Umbilical cord (tissue), 2 donors: ENCODE measurements at places on chromosomes 12 and 14.

DNA sequence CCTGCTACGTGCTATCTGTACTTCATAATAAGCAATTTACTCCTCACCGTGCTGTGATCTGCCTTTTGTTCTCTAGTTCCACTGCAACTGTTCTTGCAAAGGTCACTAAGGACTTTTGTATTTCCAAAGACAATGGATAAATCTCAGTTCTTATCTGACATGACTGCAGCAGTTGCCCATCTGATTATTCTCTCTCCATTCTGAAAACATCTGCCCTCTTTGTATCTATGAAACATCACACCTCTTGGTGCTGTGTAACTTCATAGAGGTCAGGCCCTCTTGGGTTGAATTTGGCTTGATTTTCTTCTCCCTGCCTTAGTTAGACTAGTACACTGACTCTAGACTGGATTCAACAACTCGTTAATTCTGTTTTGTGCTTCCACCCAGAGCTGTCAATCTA, 319.6 kb downstream of the BTG1 start:
- no peak for DNase-seq

DNA sequence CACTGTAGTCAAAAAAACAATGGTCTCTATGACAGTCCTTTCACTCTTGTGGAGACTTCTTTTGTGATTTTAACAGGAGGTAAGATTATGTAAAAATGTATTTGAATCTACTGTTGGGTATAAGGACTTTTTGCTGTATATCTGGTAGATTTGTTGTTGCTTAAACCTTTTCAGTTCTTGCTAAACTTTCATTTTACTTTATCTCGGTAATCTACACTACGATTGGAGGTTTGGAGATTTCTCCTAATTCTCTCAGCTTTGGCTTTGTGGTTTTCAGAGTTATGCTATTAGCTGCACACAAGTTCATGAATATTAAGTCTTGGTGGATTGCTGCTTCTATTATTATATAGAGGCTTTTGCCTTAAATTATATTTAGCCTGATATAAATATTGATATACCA, 116.6 kb upstream of the HIF1A start:
- peak; percentile 79 for DNase-seq

DNA sequence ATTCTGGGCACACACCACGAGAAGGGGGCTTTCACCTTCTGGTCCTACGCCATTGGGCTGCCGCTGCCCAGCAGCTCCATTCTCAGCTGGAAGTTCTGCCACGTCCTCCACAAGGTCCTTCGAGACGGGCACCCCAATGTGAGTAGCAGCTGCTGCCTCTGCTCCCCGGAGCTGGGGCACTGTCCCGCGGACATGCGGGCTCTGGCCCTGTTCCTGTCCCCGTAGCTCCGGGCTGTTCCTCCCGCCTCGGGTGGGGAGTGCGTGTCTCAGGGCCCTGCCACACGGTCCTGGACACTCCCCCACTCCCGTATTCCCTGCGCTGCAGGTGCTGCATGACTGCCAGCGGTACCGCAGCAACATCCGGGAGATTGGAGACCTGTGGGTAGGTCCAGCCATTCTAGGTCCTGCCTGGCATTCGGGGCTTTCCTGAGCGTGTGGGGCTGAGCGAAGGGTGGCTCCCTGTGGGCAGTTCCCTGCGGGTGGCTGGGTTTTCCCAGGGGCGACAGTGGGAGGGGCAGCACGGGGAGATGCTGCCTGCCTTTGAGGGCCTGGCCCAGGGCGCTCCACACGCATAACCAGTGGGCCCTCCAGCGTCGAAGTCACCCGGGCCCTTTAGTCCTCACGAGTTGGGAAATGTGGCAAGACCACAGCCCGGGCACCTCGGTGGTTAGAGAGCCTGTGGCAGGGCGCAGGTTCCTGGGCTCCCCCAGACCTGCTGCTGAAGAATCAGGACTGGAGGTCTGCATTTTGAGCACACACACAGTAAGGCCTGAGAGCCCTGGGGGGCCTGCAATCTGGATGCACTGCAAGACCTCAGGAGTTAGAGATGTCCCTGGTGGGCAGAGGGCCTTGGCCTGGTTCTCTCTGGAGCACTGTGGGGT, 13.5 kb downstream of the HIP1R start:
- DNase-seq = no peak

DNA sequence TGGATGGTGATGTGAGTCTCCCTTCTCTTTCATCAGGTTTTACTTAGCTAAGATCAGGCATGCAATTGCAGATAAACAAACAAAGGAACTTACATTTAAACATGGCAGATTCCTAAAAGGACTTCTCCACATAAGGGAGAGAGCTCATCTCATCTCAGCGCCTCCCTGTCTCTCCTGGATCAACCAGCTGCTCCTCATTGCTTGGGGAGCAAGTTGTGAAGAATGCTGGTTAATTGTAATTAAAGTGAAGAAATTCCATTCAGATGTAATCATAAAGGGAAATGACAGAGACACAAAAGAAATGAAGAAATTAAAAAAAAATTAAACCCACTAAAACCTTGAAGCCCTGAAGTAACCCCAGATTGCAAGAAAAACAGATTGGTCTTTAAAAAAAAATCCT, 104.4 kb upstream of the DIO2 start:
- DNase-seq = no peak

DNA sequence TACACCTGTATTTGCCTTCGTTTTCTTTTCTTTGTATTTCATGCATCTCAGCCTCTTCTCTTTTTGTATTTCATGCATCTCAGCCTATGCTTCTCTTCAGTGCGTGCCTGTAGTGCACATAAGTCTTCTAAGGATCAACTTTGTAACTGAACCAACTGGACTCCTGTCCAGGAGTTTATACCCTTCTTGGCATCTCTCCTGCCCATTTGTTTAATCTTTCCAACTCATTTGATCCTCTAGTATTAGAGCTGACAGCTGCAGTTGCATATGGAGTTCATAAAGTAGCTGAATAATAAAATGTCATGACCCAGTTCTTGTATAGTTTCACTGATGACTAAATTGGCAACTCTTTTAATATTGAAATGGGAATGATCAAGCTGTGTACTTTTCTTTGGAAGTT, 89.7 kb downstream of the FGD4 start:
- DNase-seq = peak; percentile 91

- peak; percentile 43 for DNase-seq
Measured at GRCh38 chr12:46124132-46124847, 133.9 kb upstream of the SCAF11 start.

GRCh38 chr14:106778986-106779385, 1252.6 kb downstream of the TMEM121 start:
- no peak for DNase-seq

GRCh38 chr12:103768467-103769123, 72.4 kb downstream of the NT5DC3 start:
- no peak for DNase-seq

DNA sequence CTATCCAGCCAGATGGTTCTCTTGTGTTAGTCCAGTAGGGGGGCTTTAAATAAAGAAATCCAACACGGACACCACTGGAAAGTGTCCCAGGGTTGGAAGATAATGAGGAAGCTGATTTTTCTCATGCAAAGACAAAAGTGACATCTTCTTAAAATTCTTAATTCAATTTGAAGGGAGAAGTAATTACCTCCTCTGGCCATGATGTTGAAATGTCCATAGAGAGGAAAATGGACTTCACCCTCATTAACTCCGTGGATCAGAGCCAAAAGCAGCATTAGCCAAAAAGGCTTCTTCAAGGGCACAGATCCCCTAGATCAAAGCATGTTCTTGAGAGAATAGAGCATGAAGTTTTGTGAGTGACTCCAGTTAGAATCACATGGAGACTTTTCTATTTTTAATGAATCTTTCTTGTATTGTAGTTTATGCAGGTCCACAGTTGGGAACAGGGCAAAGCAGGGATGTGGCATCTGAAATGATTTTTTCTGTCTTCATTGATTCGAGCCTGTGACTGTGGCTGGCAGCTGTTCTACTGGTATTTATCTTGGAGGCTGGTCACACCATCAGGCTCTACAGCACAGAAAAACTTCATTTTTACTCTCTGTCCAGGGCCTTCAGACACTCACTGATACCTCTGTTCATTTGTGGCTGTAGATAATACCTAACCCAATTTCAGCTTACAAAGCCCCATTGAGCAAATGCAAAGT, 1002.5 kb downstream of the AACS start:
- DNase-seq = no peak

DNA sequence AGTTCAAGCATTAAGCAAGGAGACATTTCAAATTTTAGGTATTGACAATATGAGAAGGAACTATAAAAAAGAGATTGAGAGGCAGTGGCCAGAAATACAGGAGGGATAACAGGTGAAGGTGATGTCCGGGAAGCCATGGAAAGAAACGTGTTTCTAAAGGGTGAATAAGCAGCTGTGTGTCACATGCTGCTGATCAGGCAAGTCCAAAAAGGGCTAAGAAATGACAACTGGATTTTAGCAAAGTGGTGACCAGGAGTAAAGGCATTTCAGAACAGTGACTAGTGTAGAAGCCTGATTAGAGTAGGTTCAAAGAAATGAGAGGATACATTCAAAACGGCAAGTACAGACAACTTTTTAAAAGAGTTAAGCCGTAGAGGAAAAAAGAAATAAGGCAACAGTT, 204.3 kb upstream of the DIO2 start:
- DNase-seq = no peak

DNA sequence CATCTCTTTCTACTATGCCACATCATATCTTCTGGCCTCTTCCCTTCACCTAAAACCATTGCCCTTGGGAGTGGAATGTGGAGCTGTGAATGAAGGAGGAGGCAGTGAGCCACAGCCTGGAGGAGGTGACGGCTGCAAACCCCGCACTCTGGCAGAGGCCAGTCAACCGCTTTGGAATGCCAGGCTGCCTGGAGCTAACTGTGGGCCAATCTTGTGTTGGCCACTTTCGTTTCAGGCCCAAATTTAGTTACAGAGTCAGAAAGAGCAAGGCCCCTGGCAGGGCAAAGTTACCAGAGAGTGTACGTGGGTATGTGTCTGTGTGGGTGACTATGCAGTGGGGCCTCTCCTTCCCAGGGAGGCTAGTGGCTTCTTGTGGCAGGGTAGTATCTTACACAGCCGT, 40.1 kb downstream of the CACNA1C start:
- no peak for DNase-seq

DNA sequence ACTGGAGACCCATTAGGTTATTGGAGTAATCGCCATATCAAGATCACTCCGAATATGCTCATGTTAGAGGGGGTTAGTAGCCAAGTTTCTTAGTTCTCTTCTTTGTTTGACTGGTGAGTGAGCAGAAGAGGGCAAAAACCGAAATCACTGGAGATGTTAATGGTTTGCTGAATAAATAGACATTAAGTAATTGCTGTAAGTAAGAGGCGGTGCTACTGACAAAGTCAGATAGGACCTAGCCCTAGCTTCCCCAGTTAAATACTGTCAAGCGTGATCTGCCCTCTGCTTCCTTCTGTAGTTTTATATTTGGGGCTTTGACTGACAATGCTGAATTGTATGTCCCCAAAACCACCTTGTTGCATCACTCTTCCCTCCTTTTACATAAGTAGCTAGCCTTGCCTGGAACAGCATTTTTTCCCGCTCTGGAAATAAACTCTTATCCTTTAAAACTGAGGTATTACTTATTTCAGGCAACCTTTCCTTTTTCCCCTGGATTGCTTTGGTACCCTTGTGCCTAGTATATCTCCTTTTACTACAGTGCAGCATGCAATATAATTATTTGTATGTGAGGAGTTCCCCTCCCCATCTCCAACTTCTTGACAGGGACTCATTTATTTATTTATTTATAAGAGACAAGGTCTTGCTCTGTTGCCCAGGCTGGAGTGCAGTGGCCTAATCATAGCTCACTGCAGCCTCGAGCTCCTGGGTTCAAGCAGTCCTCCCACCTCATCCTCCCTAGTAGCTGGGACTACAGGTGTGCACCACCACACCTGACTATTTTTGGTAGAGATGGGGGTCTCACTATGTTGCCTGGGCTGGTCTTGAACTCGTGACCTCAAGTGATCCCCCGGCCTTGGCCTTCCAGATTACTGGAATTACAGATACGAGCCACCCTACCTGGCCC, 1.4 kb downstream of the SNRPF start:
- DNase-seq = no peak

DNA sequence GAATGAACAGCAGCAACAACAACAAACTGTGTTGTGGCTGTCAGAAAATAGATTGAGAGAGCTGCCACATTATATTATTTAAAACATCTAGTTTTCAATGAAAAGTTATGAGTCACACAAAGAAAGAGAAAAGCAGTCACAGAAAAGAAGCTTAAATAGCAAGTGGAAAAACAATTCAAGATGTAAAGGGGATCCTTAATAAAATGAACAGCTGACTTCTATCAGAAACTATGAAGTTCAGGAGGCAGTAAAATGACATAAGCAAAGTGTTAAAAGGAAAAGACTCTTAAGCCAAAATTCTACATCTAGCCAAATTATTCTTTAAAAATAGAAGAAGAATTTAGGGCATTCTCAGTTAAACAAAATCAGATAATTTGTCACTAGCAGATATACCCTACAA, 5.6 kb downstream of the CLEC14A start:
- DNase-seq = no peak

GRCh38 chr12:110373025-110373424, 30.5 kb downstream of the ANAPC7 start:
- no peak for DNase-seq

- DNase-seq = peak; percentile 54
Measured at GRCh38 chr12:12561371-12562015, 1.2 kb downstream of the DUSP16 start.

GRCh38 chr14:101362529-101363260, 198.6 kb upstream of the DIO3 start:
- no peak for DNase-seq

GRCh38 chr12:48104531-48104930, 1.3 kb downstream of the SENP1 start:
- DNase-seq = no peak

DNA sequence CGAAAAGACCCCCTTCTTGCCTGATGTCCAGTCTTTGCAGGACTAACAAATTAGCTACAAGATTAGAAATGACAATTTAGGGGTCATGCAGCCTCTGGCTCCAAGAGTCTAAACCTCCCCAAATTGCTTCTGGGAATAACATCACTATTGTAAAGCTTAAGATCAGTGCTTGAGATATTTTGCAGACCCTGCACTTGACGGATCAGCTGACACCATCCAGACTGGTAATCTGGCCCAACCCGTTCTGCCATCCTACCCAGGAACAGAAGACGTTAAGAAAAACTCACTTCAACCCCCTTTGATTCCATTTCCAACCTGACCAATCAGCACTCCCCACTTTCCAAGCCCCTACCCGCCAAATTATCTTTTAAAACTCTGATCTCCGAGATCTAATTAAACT, 236.7 kb upstream of the KRR1 start:
- DNase-seq = peak; percentile 52

GRCh38 chr12:47844264-47845019, 24.7 kb upstream of the HDAC7 start:
- DNase-seq = no peak

GRCh38 chr12:120093336-120093591, 23.3 kb downstream of the RAB35 start:
- no peak for DNase-seq

DNA sequence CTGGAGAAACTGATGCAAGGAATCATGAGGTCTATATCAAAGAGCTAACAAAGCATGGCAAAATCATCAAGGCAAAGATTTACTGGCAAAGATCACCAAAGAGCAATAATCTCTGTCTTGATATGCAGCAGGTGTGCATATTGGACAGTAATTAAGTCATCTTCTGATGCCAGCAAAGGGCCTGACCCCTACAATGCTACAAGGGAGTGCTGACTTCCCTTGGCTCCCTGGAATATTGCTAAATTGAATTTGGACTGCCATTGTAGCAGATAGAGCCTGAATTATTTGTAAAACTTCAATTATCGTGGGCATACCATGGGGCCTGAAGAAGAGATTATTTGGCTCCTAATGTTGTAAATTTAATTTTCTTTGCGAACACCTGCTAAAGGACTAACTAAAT, 307.9 kb upstream of the SYT1 start:
- DNase-seq = no peak

- peak; percentile 63 for DNase-seq
Measured at GRCh38 chr14:100032738-100033137, 32.5 kb upstream of the EVL start.

GRCh38 chr12:114779186-114779585, 95.2 kb upstream of the TBX3 start:
- no peak for DNase-seq
